ENCODE measurements at places on chromosomes 1 and 21. TPM values are rescaled to one million over a fixed set of nuclear protein-coding genes. Genes with fewer than 3 reads are reported as not detected.

The EVA1B gene
- total RNA-seq: 87.2 TPM

The FMO4 gene
- 2.6 TPM for total RNA-seq

The RAB42 gene
- 6.2 TPM for total RNA-seq

DNA sequence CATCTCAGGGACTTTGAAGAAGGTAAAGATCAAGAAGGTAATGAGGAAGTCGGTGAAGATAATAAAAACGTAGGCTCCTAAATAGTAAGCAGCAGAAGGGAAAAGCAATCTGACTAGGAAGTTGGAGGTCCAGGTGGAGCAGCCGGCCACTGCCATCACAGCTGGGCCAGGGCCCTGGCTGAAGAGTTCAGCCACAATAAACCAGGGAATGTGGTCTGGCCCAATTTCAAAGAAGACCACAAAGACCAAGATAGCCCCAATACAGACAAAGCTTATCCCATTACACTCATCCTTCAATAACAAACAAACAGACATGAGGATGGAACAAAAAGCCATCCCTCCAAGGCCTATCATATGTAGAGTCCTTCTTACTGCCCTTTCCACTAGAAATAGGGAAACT lies 18.4 kb upstream of the JAK1 start:
- no peak for DNase-seq

DNA sequence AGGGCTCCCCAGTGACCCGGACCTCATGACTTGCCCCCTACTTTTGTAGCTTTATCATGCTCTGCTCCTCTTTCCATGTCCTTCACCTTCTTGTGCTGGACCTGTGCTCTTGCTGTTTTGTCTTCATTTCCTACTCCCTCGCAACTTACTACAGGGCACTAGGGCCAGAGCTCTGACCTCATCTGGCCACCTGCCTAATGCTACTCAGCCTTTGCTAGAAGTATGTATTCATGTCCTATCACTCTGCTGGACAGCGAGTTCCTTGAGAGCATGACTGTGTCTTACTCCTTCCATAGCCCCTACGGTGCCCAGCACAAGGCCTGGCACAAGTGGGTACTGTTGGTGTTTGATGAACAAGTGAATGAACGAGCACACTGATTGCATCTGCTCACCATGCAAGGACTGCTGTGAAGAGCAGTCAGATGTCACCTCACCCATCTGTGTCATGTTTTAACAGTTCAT lies 1.9 kb downstream of the MTFR1L start:
- DNase-seq: no peak

DNA sequence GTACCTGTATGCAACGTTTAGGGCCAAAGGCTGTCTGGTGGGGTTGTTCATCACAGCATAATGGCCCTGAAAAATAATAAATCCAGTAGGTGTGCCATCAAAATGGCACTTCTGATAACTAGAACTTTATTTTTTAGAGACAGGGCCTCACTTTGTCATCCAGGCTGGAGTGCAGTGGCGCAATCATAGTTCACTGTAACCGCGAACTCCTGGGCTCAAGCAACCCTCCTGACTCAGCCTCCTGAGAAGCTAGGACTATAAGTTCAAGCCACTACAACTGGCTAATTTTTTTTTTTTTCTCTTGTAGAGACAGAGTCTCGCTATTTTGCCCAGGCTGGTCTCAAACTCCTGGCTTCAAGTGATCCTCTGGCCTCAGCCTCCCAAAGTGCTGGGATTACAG lies 4.7 kb downstream of the SNAPIN start:
- no peak for DNase-seq

- DNase-seq: no peak
Measured at GRCh38 chr1:23979387-23979880, 693 bp downstream of the SRSF10 start.

Data from H7 (cell line).